ENCODE measurements at places on chromosomes 1 and 21. TPM values are rescaled to one million over a fixed set of nuclear protein-coding genes. Genes with fewer than 3 reads are reported as not detected.

Gene C4BPB
- total RNA-seq = not detected

Gene OR2AK2
- total RNA-seq = not detected

Gene INSRR
- total RNA-seq = not detected

- DNase-seq = no peak
Observed at GRCh38 chr21:27840262-27840661, 873.4 kb upstream of the ADAMTS5 start.

DNA sequence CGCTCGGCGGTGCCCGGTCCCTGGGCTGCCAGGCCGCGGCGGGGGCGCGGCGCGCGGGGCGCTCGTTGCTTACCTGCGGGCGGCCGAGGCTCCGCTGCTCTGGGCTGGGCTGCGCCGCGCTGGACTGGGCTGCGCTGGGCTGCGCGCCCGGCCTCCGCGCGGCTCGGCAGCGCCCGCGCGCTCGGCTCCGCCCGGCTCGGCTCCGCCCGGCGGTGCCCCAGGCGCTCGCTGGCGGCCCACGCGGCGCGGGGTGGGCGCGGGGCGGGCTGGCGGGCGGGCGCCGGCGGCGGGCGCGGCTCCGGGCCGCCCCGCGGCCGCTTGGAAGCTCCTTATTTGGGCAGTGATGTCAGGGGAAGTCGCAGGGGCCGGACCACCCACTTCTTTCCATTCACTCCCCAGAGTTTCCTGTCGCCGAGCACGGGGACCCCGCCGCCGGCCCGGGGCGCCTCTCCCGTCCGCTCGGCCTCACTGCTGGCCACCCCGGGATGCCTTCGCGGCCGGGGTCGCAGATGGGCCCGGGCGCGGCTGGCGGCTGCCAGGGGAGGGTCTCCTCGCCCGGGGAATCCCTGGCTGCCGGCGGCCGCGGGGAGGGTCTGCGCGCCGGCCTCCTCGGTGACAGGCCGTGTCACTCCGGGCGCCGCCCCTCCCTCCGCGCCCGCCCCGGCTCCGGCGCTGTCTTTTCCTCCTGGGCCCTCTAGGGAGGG lies 177.7 kb upstream of the EDN2 start:
- no peak for DNase-seq

GRCh38 chr1:204465546-204466415 lies 28.8 kb downstream of the PIK3C2B start:
- DNase-seq = no peak
